ENCODE measurements at places on chromosomes 11 and 22.

DNA sequence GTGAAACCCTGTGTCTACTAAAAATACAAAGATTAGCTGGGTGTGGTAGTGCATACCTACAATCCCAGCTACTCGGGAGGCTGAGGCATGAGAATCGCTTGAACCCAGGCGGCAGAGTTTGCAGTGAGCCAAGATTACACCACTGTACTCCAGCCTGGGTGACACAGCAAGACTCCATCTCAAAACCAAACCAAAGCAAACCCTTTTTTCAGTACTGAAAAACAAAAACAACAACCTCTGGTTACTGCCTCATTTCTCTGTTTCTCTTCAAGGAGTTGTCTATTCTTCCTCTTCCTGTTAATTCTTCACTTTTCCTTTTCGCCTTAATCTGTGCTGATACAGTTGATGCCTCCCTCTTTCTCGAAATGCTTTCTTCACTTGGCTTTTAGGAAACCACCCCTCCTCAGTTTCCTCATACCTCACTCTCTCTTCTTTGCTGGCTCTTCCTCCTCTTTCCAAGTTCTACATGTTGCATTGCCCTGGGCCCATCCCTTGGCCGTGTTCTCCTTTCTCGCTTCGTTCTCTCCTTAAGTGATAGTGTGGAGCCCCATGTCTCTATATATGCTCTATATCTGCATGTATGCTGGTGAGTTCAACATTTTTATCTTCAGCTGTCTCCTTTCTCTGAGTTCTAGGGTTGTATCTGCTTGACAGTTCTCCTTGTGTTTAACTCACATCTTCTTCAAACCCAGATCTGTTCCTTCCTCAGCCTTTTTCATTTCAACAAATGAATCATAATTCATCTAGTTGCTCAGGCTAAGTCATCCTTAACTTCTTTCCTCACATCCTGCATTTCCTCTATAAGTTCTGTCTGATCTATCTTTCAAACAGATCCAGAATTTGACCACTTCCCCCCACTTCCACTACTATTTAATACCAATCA lies 37.1 kb downstream of the NUCB2 start:
- no peak for DNase-seq

- DNase-seq = peak; percentile 53
These were observed 52.9 kb downstream of the UVRAG start for GRCh38 chr11:75867778-75868374.

DNA sequence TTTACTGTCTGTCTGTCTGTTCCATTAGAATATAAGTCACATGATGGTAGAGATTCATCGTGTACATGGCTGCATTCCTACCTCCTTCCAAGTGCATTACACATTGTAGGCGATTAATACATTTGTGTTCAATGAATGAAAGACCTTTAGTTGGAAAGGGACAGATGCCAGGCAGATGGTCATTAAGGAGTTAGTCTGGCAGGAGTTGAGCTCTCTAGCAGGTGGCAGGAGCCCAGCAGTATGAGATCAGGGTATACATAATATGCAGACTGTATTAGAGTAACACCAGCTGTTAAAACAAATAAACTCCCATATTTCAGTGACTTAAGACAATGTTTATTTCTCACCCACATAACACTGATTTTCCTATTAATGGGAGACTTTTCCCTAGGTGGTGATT lies 147.7 kb upstream of the LARGE1 start:
- no peak for DNase-seq

DNA sequence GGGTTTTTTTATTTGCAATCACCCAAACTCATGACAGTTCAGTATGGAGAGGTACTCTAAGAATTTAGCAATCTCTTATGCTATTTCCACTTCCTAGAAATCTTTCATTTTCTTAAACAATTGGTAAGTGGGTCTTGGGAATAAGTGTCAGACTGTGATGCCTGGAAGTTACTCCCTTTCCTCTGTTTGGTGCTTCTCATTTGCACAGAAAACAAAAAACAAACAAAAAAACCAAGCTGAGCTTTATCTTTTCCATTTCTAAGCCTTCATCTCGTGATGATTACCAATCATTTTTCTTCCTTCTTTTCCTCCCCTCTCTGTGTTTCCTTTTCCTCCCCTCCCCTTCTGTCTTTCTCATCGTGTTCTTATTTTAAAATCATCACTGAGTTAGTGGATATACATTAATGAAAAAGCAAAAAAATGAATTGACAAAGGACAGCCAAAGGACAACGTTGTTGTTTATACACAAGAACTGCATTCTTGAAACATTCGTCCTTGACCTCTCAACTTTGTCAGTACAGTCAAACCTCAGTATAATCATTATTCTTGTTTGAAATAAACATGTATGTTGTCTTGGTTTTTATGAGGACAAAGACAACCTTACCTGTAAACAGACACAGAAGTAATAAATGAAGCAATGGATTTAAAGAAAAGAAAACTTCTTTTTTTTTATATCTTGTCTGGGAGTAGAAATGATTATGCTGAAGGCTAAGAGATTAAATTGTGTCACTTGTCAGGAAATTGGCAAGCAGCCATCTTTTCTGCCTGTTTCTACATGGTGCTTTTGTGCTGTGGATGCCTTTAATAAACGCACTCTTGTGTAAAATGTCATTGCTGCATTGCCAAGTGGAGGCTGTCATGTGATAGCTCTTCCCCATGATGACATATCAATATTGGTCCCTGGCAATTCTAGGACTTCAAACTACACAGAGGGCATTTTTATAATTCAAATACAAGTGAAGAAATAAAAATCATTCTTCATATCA lies 803.2 kb upstream of the CCDC90B start:
- DNase-seq = no peak

DNA sequence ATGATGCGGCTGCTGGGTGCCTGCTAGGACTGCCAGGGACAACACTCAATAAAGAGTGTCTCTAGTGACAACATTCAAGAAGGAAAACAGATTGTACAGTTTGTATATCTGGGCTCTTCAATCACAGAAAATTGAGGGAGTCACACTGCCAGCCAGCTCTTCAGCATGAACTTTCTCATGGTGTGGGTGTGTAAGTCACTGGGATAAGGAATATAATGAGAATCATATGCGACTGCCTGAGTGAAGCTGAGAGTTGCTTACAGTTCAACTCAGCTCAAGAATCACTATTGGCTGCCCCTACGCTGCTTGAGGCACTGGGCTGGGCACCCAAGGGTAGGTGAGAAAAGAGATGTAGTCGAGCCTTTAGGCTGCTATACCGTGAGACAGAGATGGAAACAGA lies 328.1 kb upstream of the PITPNB start:
- no peak for DNase-seq

GRCh38 chr22:30362651-30363281 lies 6.0 kb downstream of the CCDC157 start:
- DNase-seq = no peak

GRCh38 chr11:103961010-103961409 lies 75.4 kb upstream of the DDI1 start:
- DNase-seq = no peak

- DNase-seq = no peak
These were observed 447.1 kb downstream of the MIAT start for GRCh38 chr22:27104449-27104848.

DNA sequence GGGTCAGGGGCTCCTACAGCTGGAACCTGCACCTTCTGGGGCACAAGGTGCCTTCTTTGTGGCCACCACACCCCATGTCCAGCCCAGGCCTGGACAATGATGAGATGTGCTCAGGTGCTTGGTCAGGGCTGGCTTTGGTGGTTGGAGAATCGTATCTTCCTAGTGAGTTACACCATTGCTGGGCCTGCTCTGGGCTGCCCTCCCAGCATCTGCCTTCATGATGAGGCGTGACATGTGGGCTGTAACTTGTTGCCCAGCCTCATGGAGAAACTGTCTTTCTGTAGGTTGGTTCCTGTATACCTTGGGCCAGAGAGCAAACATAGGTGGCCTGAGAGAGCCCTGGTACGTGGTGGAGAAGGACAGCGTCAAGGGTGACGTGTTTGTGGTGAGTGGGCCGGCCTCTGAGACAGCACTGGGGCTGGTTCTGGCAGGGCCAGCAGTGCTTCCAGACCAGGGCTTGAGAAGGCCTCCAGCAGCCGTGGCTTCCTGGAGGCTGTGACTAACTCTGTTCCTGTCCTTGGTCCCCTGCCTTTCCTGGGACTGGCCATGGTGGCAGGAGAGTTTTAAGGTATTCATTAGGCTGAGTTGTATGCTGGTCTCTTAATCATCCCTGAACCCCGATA lies 18.1 kb downstream of the TRMU start:
- no peak for DNase-seq

DNA sequence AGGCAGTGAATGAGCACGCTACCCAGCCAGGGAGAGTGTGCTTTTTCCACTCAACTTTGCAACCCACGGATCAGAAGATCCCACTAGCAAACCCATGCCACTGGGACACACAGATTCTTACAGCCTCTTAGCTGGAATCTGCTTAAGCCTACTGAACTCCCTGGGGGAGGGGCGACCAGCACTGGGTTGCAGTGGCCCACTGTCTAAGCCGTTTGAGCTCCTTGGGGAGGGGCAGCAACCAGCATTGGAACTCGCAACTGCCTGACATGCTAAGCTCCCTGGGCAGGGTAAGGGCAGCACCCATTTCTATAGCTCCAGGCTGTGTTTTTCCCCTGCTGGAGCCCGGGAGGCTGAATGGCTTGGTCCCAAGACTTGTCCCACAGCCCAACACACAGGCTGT lies 99.6 kb downstream of the FAM168A start:
- no peak for DNase-seq

All from immature natural killer cell (primary cell).